ENCODE measurements at places on chromosomes 3 and 15.

- DNase-seq, result no peak
Measured at GRCh38 chr3:42847731-42848130, 27.9 kb downstream of the CYP8B1 start.

- DNase-seq, result no peak
Measured at GRCh38 chr3:131630097-131630496, 127.3 kb upstream of the MRPL3 start.

- DNase-seq, result no peak
Measured at GRCh38 chr15:88453651-88454050, 13.5 kb downstream of the MRPL46 start.

- no peak for DNase-seq
Measured at GRCh38 chr15:81530271-81530691, 156.3 kb upstream of the TMC3 start.

GRCh38 chr3:168029705-168030104, 66.0 kb downstream of the GOLIM4 start:
- no peak for DNase-seq

- peak; percentile 68 for DNase-seq
Measured at GRCh38 chr15:70299931-70300869, 202.5 kb upstream of the TLE3 start.

DNA sequence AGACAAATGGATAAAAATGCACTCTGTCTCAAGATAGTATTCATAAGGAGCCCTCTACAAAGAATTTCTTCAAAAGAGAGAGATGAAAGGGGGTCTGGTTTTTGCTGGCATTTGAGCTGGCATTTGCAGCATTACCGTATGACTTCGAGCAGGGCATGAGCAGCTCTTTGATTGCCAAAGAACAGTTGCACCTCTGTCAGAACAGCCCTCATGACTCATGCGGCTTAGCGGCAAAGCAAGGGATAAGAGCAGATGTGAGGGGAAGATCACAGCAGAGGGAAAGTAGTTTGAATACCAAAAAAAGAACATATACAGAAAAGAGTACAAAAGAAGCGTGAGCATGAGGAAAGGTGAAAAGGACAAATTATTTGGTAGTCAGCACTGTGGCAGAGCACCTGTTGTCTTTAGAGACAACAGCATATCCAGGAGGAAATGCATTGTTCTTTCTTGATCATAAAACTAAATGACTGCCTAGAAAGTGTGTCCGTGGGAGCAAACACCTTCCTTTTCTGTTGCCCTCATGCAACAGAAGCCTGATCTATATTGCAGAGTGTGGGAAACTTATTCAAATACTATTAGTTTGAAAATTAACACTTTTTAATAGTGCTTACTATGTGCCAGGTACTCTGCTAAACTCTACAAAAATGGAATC, 80.5 kb upstream of the SLC24A5 start:
- DNase-seq, result no peak

GRCh38 chr15:101692801-101693598, 31.3 kb downstream of the TARS3 start:
- DNase-seq, result peak; percentile 1

- DNase-seq, result no peak
Measured at GRCh38 chr15:54803134-54803808, 393.5 kb downstream of the RSL24D1 start.

DNA sequence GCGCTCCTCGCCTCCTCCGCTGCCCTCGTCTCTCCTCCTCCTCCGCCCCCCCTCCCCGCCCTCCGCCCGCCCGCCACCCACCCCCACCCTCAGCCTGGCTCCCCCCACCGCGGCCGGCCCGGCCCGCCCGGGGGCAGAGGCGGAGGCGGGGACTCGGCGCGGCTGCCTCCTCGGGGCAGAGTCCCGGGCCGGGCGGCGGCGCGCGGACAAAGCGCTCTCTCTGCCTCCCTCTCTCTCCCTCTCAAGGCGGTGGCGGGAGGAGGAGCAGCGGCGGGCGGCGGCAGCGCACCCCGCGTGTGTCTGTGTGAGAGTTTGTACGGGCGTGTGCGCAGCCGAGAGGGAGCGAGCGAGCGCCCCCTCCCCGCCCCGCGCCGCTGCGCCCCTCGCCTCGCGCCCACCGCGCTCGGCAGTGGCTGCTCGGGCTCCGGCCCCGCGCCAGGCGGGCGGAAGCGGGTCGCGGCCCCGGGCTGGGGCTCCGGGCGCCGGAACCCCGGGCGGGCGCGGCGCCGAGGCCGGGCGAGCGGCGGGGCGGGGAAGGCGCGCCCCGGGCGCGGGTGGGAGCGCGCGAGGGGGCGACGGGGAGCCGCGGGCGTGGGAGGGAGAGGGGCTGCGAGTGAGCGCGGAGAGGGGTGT, at the start of gene IGF2BP2:
Gene IGF2BP2, minus strand, starts transcription at position 37 of the 633 bp plus-strand sequence. CDS start 82 bp downstream, outside the sequence.
- peak; percentile 49 for DNase-seq

DNA sequence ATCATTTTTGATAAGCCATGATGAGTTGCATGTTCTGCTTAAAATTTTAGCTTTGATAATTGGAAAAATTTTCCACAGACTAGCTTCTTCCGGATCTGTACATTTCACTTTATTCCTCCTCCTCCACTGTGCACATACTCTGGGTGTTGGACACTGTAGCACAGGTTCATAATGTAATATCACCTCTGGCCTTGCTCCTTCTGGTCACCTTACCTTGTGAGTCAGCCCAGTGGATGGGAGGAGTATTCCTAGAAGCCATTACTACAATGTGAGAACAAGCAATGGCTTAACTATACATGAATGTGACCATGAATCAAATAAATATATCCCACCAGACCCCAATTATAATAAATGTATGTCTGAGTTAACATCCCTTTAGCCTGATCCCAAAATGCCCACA, 6.1 kb upstream of the CDCP1 start:
- no peak for DNase-seq

GRCh38 chr15:74723754-74724334, 1.5 kb downstream of the CYP1A1 start:
- no peak for DNase-seq

GRCh38 chr3:129051871-129052340, 8.7 kb upstream of the GP9 start:
- no peak for DNase-seq

DNA sequence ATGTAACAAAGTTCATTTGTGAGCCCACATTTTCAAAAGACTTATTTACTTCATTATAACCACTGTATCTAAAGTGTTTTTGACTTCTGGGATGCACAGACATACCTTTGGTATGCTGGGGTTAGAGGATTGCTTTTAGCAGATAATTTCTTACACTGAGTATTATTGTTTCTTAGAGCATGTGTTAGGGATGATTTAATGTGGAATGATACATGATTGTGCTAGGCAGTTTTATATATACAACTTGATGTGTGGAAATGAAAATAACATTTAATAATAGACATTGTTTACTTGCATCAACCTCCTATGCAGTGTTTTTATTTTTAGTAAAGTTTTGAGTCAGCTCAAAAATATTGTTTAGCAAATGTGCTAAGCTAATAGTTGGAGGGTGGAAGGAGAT, 3.4 kb downstream of the KIF23 start:
- DNase-seq, result no peak

DNA sequence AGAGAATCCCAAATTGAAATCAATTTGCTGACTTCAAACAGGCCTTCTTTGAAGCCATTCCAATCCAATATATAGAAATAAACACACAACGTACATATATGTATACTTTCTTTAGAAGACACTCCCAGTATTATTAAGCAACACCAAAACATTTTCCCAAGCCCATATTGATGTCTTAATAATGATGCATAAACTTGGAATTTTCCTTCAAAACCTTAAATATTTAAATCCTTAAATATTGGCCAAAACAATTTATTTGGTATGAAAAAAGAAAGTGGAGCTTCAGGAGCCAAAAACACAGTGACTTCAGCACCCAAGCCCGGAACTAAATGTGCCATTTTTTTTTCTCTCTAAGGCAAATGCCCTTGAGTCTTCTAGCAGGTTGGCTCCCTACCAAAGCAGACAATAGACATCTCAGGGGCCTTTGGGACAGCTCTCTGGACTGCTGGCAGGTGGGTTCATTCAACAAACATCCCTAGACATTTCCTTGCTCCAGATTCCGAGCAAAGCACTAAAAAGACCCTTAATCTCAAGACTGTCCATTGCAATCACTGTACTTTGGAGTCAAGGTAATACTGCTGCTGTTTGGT, 384.7 kb downstream of the NTRK3 start:
- DNase-seq, result no peak

GRCh38 chr3:12545473-12545791, at the start of gene MKRN2OS:
MKRN2OS (minus strand) TSS chr3:12545499; CDS start chr3:12545464, 35 bp downstream.
- no peak for DNase-seq

DNA sequence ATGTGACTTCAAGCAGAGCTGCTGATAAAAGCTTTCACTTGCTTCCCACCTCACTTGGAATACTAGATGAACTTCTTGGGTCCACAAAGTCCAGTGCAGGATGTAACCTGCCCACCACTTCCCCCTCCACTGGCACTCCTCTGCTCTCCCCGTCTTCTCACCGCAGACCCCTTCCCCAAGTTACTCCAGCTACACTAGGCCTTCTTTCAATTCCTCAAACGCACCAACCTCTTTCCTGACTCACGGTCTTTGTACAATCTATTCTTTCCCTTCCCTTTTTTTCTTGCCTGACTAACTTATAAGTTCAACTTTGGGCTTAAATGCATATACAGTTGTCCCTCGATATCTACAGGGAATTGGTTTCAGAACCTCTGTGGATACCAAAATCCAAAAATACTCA, 5.2 kb upstream of the ATP13A3 start:
- DNase-seq, result no peak

GRCh38 chr3:191328383-191328961, 722 bp upstream of the CCDC50 start:
- DNase-seq, result no peak
